Fibroblast of villous mesenchyme (primary cell): ENCODE measurements at places on chromosomes 12 and 14.

DNA sequence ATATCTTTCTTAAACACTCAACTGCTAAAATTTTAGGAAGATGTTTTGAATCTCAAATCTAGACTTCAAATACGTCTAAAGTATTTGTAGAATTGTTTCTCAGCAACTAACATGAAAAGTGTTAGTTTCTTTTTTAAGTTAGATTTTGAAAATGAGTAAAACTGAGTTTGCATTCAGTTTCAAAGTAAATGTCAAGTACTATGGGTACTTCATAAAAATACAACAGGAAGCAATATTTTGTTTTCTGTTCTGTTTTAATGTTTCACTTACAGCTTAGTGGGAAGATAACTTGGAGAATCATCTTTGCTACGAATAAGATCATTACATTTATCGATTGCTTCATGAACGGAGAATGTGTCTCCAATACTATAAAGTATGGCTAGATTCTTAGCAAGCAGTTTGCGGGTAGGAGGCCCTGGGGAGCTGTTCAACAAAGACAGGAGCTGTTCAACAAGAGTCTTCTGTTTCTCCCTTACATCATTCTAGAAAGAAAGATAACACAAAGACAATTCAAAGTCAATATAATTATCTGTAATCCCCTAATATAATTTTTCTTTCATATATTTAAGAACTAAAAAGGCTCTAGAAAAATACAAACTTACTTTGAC, 20.2 kb downstream of the HEATR5A start:
- no peak for DNase-seq

DNA sequence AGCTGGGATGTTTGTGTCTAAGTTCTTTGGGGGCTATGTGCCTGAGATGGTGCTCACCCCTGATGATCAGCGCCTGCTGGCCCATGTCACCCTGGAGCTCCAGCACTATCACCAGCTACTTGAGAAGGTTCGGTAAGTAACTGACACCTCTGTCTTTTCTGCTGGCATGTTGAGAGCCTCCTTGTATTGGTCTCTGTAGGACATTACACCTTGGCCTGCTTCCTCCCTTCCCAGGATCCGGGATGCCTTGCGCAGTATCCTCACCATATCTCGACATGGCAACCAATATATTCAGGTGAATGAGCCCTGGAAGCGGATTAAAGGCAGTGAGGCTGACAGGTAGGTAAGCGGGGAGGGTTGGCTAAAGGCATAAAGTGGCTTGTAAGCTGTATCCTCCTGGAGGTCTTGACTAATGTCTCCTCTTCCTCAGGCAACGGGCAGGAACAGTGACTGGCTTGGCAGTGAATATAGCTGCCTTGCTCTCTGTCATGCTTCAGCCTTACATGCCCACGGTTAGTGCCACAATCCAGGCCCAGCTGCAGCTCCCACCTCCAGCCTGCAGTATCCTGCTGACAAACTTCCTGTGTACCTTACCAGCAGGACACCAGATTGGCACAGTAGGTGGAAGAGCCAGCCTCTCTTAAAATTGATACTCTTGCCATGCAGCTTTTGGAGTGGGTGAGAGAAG, 5.5 kb downstream of the DDIT3 start:
- no peak for DNase-seq

- peak; percentile 48 for DNase-seq
Measured at GRCh38 chr12:89363084-89363483, 10.8 kb upstream of the DUSP6 start.

DNA sequence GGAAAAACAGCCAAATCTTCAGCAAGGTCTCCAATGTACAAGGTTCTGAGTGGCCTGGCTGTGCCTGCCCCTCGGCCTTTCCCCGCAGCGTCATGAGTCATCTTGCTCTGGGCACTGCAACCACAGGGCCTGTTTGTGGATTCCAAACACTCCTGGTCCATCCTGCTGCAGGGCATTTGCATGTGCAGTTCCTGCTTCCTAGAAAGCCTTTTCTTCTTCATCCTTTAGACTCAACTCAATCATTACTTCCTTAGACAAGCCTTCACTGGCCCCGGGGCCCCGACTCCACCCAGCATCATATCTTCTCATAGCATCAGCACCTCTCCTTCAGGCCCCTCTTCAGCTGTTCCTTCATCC, 101.8 kb upstream of the EGLN3 start:
- DNase-seq: peak; percentile 62

GRCh38 chr12:119153477-119154434, 25.0 kb upstream of the HSPB8 start:
- peak; percentile 34 for DNase-seq

GRCh38 chr14:103808403-103809001, 38.9 kb downstream of the PPP1R13B start:
- DNase-seq: peak; percentile 72

- DNase-seq: no peak
Measured at GRCh38 chr14:76975051-76975450, 53.5 kb downstream of the IRF2BPL start.

GRCh38 chr12:25131270-25131669, 63.7 kb downstream of the DNAI7 start:
- DNase-seq: no peak

- DNase-seq: no peak
Measured at GRCh38 chr12:53599579-53599978, 26.6 kb downstream of the ATF7 start.

- peak; percentile 83 for DNase-seq
Measured at GRCh38 chr12:32455607-32456071, 56.3 kb downstream of the FGD4 start.

GRCh38 chr14:75188520-75189268, 12.3 kb upstream of the TMED10 start:
- DNase-seq: no peak

- peak; percentile 57 for DNase-seq
Measured at GRCh38 chr12:102740141-102740955, 176.7 kb downstream of the PAH start.

- DNase-seq: no peak
Measured at GRCh38 chr12:120800665-120801064, 75.0 kb downstream of the ACADS start.

DNA sequence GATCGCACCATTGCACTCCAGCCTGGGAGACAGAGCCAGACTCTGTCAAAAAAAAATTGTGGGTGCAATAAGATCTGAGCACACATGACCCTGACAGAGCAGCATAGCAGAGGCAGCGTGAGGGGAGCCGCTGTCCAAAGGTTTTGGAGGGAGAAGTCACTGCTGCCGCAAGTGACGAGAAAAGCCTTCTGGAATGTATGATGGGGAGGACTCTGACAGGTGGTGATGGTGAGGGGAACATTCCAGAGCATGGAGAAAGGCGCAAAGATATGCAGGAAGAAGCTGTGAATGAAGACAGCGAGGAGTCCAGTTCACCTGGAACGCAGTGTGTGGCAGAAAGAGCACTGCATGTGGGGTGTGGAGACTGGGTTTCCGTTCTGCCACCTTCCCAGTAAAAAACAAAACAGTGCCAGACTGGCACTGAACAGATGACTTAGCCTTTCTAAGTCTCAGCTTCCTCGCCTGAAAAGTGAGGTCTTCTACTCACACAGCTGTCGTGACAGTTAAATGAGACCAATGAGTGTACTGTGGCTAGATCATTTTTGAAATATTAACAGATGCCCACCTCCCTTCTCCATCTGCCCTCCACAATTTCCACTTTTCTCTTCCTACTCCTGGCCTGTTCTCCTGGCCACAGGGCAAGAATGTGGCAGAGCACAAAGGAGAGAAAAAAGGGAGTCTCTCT, 53.4 kb upstream of the PTHLH start:
- DNase-seq: no peak

GRCh38 chr14:54639611-54640010, 72.7 kb downstream of the SAMD4A start:
- DNase-seq: no peak

- no peak for DNase-seq
Measured at GRCh38 chr14:64201296-64201695, 92.9 kb downstream of the ESR2 start.

GRCh38 chr12:68157380-68157779, 2.2 kb downstream of the IFNG start:
- no peak for DNase-seq

DNA sequence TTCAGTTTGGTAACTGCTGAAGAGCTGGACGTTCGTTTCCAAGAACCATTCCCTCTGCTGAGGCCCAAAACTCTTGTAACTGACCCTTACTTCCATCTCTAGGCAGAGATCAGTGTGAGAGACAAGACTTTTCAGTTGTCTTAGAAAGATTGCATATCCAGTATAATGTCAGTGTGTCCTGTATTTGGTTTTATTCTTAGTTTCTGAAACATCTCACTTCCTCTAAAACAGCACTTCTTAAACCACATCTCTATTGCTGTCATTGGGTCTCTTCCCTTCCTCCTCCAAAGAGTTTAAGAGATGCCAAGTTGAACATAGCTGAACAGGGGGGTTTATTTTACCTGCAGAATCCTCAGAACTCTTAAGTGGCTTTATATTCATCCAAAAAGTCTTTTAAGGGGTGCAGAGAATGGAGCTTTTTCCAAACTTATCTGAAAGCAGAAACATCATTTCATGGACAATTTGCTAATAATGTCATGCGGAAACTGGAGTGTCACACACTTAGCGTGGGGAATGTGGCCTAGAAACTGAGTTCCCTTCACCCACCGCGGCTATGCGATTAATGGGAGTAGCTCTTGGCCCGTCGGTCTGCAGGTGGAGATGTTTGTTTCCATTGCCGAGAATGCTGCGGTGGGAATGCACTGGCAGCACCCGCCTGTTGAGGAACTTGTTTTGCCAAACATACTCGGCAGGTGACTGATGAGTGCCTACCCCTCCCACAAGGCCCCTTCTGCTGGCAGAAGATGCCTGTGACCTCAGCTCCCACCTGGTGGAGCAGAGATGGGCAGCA, 148.2 kb downstream of the ADGRD1 start:
- DNase-seq: no peak

DNA sequence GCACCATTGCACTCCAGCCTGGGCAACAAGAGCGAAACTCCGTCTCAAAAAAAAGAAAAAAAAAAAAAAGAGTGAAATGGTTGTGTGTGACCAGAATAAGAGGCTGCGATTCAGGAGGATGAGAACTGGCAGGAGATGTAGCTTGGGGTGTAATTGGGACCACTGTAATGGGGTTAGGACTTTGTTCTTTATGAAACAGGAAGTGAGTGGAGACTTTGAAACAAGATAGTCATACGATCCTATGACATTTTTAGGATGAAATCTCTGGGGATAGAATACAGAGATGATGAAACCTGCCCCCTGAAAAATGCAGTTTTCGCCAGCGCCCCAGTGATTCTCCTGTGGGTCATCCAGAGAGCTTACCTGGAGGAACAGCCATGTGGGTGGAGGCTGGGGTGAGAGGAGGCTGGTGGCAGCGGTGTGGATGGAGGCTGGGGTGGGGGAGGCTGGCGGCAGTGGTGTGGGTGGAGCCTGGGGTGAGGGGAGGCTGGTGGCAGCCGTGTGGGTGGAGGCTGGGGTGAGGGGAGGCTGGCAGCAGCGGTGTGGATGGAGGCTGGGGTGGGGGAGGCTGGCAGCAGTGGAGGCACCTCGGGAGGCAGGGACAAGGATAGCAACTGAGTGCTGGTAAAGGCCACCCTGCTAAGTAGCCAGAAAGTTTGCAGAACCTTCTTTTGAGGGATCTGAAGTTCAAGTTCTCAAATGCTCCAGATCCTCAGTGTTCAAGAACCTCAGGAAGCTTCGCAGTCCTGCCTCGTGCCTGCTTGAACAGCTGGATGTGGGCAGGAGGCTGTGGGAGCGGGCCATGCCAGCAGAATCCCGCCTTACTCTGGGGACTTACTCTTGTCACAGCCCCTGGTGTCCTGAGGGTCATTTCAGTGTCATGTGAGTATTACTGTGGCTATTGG, 20.2 kb downstream of the FBXL14 start:
- DNase-seq: no peak

- no peak for DNase-seq
Measured at GRCh38 chr12:6936636-6937480, 6.8 kb upstream of the RNU7-1 start.

- DNase-seq: peak; percentile 74
Measured at GRCh38 chr14:100677152-100677551, 49.5 kb upstream of the DLK1 start.

DNA sequence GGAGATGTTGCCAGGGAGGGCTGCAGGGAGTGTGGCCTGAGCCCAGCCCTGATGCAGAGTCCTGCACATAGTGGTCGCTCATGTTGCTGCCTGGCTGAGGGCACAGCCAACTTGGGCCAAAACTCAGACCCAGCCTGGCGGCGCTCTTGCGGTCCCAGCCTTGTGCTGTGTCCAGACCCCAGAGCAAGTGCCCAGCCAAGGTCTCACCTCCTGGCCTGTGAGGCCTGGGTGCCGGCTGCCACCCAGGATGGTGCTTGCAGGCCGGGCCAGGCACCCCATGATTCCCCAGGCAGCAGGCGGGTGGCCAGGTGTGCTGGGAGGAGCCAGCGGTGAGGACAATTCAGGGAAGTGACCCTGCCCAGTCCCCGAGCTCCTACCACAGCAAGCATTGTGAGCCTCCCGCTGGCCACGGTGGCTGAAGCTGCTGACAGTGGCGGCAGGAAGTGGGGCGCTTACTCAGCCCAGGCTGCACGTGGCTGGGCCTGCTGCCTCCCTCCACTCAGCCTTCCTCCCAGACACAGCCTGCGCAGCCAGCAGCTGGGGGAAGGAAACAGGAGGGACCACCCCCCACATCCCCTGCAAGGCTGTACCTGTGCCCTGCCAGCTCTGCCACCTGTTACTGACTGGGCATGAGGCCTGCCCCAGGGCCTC, 17.7 kb upstream of the PGF start:
- DNase-seq: no peak

DNA sequence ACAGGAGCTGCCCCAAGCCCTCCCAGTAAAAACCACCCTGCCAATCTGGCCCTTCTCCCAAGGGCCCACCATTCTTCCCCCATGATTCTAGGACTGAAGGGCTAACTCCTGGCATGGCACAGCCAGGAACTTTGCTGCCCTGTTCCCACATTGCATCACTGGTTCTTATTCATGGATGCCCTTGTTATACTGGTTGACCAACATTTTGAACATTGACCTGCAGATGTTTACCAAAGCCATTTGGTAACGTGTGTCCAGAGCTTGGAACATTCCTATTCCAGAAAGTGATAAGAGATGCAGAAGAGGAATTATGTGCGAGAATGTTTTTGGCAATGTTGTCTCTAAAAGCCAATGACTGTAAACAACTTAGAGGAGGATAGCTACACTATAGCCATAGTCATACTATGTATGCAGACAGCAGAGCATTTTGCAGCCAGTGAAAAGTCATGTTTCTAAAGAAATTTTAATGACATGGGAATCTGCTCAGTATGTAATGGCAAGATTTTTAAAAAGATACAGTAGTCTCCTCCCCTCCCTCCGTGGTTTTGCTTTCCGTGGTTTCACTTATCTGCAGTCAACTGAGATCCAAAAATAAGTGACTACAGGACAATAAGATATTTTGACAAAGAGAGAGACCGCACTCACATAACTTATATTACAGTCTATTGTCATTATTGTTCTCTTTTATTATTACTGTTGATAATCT, 108.8 kb downstream of the DAAM1 start:
- DNase-seq: peak; percentile 60

GRCh38 chr12:47722136-47722834, 3.0 kb downstream of the ENDOU start:
- DNase-seq: no peak

DNA sequence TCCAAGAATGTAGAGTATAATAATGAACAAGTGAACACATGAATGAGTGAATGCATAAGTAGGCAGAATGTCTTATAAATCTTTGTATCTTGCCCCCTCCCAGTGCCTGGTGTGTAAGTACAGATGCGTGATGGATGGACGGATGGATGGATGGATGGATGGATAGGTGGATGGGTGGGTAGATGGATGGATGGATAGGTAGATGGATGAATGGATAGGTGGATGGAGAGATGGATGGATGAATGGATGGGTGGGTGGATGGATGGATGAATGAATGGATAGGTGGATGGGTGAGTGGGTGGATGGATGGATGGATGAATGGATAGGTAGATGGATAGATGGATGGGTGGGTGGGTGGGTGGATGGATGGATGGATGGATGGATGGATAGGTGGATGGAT, 74.4 kb downstream of the CLMN start:
- DNase-seq: no peak

- DNase-seq: no peak
Measured at GRCh38 chr14:55946231-55946630, 172.0 kb upstream of the PELI2 start.
